ENCODE measurements at places on chromosomes 4 and X.

DNA sequence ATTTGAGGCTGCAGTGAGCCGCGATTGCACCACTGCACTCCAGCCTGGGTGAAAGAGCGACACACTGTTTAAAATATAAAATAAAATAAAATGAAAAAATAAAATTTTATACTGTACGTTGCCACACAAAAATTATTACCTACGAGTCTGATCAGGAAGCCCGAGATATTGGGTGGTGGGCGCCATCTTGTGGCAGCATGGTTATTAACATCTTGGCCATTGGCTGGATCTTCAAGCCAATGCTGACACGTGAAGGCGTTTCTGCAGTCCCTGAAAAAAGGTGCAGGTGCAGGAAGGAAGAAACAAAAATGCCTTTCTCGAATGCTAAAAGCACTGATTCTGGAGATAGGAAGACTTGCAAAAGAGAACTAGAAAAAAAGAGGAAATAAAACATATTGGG, 4.9 kb upstream of the TLR8 start:
- DNase-seq = peak; percentile 53

- peak; percentile 72 for DNase-seq
Observed at GRCh38 chr4:104860238-104861123, 286.2 kb upstream of the TET2 start.

GRCh38 chr4:91989914-91990313, 313.9 kb upstream of the GRID2 start:
- no peak for DNase-seq

DNA sequence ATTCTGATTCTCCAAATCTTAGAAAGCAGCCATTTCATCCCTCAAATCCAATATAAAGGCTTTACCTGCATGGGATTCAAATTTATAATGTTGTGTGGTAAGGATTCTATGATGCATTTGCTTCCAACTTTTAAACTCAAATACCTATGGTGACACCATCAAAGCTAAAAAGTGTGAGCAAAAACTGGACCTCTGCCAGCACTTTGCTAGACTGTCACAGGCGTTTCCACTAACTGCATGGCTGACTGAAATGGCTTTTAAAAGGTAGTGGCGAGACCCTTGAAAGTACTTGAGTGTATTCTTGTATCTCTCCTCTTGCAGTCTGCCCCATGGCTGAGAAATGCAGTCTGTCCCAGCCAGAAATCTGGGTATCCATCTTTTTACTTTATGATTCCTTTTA, 169.4 kb downstream of the AMELX start:
- DNase-seq = no peak

- no peak for DNase-seq
Observed at GRCh38 chrX:86066998-86067397, 19.6 kb upstream of the CHM start.

DNA sequence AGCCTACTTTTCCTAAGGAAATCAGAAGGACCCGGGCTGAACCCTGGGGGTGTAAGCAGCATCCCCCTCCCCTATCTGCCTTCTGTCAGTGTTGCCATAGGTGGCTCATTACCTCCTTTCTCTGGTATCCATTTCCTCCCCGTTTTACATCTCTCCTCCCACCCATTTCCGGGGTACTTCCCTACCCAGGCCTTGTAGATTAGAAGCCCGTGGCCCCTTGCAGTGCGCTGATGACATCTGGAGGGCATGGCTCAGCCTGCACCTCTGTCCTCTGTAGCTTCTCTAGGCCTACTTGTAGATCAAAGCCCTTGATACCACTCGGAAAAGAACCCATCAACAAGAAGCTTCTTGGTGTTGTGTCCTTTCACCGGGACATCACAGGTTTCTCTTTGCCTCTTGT, 71.8 kb downstream of the NBDY start:
- DNase-seq = no peak

DNA sequence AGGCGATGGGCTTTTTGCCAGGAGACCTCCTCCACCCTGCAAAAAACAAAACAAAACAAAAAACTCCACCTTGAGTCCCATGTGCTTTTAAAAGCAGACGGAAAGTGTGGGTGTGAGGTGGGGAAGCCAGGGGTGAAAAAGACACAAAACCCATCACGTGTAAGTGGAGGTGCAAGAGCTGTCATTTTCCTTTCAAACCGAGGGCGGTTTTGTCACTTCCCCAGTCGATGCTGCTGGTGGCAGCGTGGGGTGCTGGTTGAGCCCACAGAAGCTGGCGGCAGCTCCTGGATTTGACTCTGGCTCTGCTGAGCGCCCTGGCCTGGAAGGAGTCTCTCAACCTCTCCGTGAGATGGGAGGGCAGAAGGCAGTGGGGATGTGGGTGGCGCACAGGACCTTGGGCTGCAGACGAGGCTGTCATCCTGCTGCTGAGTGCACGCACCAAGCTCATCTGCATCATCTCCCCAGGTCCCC, 110.0 kb downstream of the PSAPL1 start:
- DNase-seq = no peak

GRCh38 chr4:61335241-61335763, 135.2 kb downstream of the ADGRL3 start:
- DNase-seq = no peak

GRCh38 chr4:131052646-131053045, 1956.7 kb downstream of the C4orf33 start:
- DNase-seq = peak; percentile 29

DNA sequence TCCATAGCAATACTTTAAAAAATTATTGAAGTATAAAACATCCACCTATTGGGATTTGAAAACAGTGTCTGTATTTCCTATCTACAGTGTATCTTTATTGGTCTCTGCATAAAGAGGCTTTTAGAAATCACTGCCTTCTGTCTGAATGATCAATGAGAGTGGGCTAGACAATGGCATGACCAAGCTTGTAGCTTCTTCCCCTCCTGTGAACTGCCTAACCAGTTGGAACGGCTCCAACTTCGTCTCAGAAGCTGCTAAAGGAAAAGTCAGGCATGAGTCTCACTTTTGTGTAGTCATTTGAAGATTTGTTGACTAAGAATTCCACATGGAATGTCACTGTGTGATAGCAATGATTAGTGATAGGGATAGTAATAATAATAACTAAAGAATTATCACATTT, 64.2 kb downstream of the INTS12 start:
- DNase-seq = no peak

GRCh38 chrX:45771114-45771513, 570.4 kb upstream of the DIPK2B start:
- DNase-seq = peak; percentile 89

DNA sequence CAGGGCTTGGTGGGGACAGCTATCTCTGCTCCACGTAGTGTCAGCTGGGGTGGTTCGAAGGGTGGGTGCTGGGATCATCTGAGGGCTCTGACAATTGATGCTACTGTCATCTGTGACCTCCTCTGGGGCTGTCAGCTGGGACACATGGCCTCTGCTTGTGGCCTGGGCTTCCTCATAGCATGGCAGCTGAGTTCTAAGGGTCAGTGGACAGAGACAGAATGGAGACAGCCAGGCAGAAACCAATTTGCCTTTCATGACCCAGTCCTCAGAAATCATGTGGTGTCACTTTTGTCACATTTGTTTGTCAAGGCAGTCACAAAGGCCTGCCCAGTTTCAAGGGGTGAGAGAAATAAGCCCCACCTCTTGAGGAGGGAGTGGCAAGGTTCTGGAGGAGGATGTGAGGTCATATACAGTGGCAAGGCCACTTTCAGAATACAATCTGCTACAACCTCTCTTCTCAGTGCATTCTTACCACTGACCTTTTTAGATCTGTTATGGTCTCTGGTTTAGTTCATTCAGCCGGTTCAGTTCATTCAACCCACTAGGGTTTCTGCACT, 103.6 kb upstream of the BCOR start:
- DNase-seq = no peak

GRCh38 chrX:24536551-24536950, 71.5 kb downstream of the PDK3 start:
- no peak for DNase-seq

GRCh38 chrX:72110051-72110875, 21.5 kb downstream of the RTL5 start:
- DNase-seq = no peak

- no peak for DNase-seq
Observed at GRCh38 chrX:15674514-15674840, 9.9 kb upstream of the CLTRN start.

DNA sequence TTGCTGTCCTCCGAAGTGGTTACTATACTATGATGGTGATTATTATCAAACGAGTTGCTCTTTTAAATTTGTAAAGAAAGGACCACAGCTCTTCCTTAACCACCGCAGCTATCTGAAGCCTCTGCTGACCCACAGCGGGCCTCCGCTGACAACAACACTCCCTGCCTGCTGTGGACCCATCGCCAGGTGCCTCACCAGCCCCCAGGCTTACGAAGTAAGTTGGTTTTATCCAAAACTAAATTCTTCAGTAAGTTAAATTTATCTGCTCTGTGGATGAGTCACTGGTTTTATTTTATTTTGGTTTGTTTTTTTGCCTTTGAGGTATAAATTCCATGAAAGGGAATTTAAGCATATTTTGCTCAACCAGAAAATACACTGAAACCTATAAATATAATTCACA, 54.7 kb downstream of the SLC9A6 start:
- DNase-seq = no peak

- DNase-seq = peak; percentile 29
Observed at GRCh38 chr4:163701916-163702315, 207.4 kb downstream of the TMA16 start.

- no peak for DNase-seq
Observed at GRCh38 chrX:47196098-47196497, 2.5 kb downstream of the UBA1 start.

- peak; percentile 65 for DNase-seq
Observed at GRCh38 chr4:16250661-16251365, 24.5 kb upstream of the TAPT1 start.

DNA sequence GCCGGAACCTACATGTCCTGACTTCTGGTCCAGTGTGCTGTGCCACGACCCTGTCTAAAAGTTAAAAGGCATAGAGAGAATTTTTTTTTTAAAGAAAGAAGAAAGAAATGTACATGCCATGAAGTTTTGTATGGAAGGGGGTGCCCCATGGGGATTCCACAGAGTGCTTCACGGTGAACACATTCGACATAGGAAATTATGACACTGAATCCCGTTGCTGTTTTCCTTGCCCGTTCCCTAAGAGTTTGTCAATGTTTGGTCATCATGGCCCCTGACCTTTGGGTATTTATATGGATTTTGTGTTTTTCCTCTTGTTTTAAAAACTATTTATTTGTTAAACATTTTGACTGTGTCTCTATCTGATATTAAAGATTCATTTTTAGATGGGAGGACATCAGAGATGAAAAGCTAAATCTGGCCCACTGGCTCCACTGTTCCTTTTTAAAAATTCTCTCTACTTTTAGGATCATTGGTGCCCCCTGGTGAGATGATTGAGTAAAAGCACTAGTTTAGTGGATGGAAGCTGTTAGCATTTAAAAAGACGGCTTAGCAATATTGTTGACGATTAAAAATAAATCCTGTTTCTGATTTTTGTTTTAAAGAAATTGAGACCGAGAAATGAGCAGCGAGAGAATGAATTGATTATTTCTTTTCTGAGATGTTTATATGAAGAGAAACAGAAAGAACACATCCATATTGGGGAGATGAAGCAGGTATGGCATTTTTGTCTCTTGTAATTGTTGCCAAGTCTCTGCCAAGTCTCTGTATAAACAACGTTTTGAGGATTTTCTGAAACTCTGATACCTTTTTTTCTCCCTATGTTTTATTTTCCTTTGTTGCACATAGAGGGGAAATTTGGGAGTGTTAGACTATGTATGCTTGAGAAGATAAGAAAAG, 75.0 kb downstream of the PTTG2 start:
- peak; percentile 62 for DNase-seq

GRCh38 chr4:97349468-97350186, 793.6 kb downstream of the STPG2 start:
- no peak for DNase-seq

- DNase-seq = no peak
Observed at GRCh38 chr4:180052629-180053028, 2190.6 kb upstream of the TENM3 start.

Data from iris pigment epithelial cell (primary cell).